Activated CD4-positive, alpha-beta memory T cell treated with anti-CD3 and anti-CD28 coated beads for 36 hours (primary cell): ENCODE measurements at places on chromosomes 12 and 14. TPM values are rescaled to one million over a fixed set of nuclear protein-coding genes. Genes with fewer than 3 reads are reported as not detected.

MFAP5 gene
- total RNA-seq, result not detected

HOXC10 gene
- total RNA-seq, result not detected

FGF6 gene
- total RNA-seq, result not detected

DNA sequence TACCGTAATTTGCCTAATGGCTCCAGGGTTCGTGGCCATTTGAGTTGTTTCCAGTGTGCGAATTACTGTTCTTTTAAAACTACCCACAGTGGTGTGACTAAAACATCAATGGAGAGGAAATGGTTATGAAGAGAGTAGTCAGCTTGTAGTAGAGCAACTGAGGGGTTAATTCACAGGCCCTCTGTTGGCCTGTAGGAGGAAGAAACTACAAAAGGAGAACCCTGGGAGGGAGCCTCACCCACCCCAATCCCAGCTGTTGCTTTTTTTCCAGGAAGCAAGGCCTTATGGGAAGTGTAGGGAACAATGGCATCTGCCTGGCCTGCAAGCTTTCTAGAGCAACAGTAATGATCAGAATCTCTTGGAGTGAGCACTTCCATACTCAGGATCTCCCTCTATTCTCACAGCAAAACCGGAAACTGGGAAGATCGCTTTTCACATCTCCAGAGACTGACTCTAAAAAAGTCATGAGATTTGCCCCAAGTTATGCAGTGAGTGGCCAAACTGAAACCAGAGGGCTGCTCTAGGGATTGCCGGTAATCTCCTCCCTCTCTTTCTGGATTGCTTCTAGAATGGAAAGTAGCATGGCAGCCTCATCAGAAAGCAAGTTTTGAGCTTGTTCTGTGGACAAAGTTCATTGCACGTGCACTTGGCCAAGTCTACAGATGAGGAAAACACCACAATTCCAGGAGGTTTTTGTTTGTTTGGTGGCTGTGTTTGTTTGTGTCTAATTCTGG, 125.3 kb upstream of the PWP1 start:
- DNase-seq, result no peak

- DNase-seq, result no peak
These were observed 315.7 kb downstream of the NAV3 start for GRCh38 chr12:78146365-78146772.

GRCh38 chr12:93733358-93733757, 56.2 kb downstream of the CRADD start:
- DNase-seq, result no peak

DNA sequence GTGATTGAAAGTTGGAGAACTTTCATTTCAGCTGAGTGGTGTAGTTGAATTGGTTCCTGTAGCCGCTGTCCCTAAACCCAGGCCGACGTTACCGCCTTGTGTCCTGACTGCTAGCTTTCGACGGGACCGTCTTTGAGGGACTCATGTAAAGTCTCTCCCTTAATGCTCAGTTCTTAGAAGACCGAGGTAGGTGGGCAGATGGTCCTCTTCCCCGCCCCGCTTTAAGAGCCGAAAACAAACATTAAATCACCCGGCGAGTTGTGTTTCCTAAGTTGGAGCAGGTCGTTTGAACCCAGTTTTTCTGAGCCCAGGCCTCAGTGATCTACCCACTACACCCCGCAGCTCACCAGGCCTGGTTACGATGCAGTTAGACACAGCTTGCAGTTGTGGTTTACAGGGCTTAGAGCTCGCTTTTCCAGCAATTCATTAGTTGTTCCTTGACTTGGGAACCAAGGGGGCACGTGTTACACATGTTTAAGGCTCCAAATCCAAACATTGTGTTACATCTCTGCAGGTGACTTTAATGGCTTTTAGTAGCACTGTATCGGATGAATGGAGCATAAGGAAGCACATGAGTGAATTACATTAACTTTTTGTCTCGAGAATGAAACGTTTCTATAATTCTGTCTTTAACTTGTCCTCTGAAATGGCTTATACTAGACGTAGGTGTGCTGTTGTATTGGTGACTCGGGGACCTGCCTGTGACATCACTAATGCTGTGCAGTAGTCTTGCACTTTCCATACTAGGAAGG, 790 bp downstream of the NEDD1 start:
- peak; percentile 45 for DNase-seq

DNA sequence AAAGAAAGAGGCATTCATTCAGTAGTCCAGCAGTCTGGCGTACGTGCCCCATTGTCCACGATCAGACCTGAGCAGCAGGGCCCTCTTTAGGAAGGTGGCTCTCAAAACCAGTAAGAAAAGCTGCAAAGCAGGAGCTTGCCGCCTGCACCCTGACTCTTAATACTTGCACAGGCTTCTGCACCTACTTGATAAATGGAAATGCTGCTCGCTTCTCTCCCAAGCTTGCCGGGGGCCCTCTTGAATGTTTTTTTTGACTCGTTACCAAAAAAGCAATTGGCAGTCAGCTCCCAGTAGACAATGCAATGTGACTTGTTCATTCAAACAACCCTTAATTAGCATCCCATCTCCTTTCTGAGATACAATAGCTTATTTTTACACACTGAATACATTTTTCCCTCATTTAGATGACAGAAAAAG, 27.2 kb upstream of the PTPRB start:
- DNase-seq, result no peak

DNA sequence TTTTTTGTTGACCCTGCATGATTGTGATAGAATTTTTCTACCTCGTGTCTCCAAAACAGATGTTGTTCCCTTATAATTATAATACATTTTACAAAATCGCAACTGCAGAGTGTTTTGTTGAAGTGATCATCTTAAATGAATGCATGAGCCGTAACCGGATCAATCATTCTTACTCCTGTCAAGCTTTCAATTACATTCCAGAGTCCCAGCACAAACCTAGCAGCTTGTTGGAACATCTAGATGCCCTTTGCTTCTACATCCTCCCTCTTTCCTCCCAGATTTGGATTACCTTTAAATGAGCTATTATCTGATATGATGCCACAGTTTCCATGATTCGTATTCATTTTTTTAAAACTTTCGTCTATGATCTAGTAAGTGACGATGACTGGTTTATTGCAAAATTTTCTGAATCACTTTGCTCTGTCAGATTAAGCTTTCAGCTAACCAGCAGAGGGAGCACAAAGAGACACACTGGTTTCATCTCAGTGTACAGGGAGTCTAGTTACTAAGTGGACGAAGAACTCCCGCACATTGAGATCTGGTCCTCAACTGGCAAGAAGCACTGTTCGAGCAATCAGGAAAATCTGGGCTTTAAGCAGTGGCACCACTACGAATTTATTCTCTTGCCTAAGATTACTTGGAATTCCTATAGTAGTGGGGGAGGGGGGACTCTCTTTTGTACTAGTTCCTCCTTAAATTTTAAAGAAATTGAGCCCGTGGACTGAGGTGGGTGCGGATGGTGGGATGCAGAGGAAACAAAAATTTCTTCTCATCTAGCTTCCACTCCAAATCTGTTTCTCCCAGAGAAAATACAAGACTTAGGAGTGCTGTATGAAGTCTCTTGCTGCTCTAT, 40.9 kb downstream of the TSHR start:
- peak; percentile 20 for DNase-seq

DNA sequence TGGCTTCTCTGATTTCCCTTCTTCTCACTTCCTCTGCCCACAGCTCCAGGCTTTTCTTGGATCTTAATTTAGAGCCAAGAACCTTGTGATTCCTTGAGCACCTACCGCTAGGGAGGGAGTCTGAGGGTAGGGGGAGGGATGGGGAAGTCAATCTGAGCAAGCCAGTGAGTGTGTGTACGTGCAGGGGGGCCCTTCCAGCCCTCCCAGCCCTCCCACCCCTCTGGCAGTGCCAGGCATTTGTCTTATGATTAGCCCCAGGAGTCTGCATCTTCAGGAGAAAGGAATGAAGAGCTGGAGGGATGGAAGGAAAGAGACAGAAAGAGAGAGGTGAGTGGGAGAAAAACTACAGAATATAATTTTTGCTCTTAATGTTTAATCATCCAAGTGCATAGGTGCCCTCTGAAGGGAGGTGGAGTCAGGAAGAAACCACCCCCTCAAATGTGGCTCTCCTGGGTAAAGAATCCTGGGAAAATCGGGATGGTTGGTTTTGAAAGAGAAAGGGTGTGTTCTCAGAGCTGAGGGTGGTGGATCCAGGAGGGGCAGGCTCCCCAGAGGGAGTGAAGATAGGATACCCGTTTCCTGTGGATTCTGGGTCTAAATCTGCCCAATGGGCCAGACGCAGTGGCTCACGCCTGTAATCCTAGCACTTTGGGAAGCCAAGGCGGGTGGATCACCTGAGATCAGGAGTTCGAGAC, 2.1 kb downstream of the PIANP start:
- no peak for DNase-seq

DNA sequence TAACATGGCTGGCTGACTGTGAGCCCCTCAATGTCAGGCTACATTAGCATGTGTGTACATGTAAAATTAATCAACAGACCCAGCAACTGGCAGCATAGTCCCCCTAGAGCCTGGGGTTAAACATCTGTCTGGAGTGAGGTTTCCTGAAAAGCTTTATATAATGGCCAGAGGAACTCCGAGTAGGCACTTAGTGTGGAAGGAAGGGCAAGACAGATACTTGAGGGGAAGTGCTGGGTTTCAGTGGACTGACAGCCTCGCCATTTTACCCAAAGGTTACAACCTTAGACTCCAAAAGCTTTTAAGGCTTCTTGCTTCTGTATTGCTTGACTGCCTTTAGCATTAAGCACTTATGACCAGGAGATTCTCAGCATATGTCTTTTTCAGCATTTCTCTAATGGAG, 430.8 kb downstream of the FLRT2 start:
- DNase-seq, result no peak

GRCh38 chr12:10554756-10555481, 49.2 kb downstream of the EIF2S3B start:
- DNase-seq, result no peak

DNA sequence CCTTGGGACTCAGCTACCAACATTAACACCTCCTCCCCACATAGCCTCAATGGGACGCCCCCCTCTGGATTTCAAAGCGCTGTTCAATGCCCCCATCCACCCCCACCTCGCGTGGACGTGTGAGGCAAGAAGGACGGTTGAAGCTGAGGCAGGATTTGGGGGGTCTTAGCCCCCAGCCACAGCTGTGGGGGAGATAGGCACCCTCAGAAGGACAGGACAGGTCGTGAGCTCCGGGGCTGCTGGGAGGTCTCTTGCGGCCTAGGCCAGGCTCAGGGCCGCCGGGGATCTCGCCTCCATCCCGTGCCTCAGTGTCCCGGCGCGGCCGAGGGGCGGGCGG, 8.3 kb upstream of the SP7 start:
- no peak for DNase-seq

DNA sequence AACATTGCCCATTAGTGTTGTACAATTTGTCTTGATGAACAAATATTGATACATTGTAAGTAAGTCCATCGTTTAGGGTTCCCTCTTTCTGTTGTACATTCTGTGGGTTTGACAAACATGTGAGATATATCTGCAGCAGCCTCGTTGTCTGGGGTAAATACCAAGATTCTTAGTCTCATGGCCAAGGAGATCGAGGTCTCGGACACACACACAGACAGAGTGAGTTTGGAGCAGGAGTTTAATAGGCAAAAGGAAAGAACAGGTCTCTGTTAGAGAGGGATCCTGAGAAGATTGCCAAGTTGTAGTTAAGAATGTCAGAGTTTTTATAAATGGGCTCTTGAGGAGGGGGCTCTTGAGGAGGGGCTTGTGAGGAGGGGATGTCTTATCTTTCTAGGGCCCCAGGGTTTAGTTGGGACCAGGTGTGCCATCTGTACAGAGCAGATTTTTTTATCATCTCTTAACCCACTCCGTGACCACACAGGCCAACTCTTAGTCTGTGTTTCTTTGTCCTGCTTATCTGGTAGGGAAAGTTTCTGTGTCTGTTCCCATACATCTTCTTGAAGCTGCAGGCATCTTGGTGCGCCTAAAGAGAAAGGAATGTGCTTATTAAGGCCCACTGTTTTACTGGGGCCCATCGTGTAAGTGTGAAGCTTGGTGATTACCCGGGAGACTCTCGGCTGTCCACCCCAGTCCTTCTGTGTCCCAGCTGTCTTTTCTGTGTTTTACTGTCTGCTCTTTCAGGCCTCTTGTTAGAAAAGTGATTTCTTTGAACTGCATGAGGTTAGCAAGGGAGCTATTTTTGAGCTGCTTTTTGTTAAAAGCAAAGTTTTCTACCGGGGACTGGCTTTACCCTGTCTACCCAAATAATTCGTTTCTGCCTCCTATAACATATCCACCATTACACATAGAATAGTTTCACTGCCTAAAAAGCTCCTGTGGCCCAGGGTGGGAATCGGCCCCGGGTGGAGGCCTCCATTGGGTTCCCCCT, 22.4 kb upstream of the CLEC2D start:
- DNase-seq, result no peak
